Activated CD8-positive, alpha-beta T cell treated with anti-CD3 and anti-CD28 coated beads for 36 hours (primary cell): ENCODE measurements at places on chromosomes 5 and 9.

DNA sequence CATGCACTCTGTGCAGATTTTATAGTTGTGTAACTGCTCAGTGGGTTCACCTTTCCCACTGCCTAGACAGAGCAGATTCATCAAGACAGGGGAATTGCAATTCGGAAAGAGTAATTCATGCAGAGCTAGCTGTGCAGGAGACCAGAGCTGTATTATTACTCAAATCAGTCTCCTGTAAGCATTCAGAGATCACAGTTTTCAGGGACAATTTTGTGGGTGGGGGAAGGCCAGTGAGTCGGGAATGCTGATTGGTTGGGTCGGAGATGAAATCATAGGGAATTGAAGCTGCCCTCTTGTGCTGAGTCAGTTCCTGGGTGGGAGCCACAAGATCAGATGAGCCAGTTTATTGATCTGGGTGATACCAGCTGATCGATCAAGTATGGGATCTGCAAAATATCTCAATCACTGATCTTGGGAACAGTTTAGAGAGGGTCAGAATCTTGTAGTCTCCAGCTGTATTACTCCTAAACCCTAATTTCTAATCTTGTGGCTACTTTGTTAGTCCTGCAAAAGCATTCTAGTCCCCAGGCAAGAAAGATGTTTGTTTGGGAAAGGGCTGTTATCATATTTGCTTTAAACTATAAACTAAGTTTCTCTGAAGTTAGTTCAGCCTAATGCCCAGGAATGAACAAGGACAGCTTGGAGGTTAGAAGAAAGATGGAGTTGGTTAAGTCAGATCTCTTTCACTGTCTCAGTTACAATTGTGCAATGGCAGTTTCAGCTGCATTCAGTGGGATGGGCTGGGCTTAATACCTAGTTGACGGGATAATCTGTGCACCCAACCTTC lies 12.7 kb upstream of the SVEP1 start:
- H3K36me3 ChIP-seq = no peaks in the 10 kb centered on the region
- H3K4me1 ChIP-seq = no peaks in the 10 kb centered on the region
- H3K27me3 ChIP-seq = no peaks in the 10 kb centered on the region
- no peak for DNase-seq
- no peak overlapping the region for H3K4me3 ChIP-seq

DNA sequence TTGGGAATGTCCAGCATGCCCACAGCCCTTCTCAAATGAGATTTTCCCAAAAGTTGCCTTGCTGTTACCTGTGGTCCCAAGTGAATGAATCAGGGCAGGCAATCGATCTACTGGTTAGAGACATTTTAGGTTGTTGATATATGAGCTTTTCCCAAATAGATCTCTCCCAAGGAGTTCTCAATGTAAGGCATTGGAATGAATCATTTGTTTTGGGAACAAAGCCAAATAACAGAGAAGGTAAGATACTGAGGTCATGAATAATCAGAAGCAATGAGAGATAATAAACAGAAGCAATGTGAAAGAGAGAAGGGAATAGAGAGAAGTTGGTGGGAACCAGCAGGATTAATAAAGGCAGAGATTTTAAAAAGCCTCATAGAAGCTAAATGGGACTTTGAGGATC lies 93.6 kb upstream of the FER start:
- DNase-seq = no peak
- H3K36me3 ChIP-seq = no peaks in the 10 kb centered on the region
- H3K27ac ChIP-seq = no peak overlapping the region
- H3K4me1 ChIP-seq = no peaks in the 10 kb centered on the region
- peaks cover 11% of the 10 kb centered on the region for H3K27me3 ChIP-seq

- peaks cover 2% of the 10 kb centered on the region for H3K4me1 ChIP-seq
- H3K27me3 ChIP-seq = no peaks in the 10 kb centered on the region
- no peak overlapping the region for H3K27ac ChIP-seq
Measured at GRCh38 chr5:149740866-149741459, 10.9 kb downstream of the PPARGC1B start.

GRCh38 chr9:36426348-36426747 lies 26.3 kb upstream of the RNF38 start:
- H3K4me3 ChIP-seq = no peak overlapping the region
- no peak overlapping the region for H3K27ac ChIP-seq
- peaks cover 25% of the 10 kb centered on the region for H3K4me1 ChIP-seq
- DNase-seq = no peak
- peaks cover 12% of the 10 kb centered on the region for H3K36me3 ChIP-seq

GRCh38 chr9:126965541-126966428 lies 51.2 kb downstream of the RALGPS1 start:
- DNase-seq = peak; percentile 71
- peaks cover 2% of the 10 kb centered on the region for H3K4me1 ChIP-seq
- peaks cover 11% of the 10 kb centered on the region for H3K27me3 ChIP-seq
- no peak overlapping the region for H3K4me3 ChIP-seq
- H3K36me3 ChIP-seq = no peaks in the 10 kb centered on the region

GRCh38 chr5:174720612-174721529 lies 3.5 kb upstream of the MSX2 start:
- H3K36me3 ChIP-seq = no peaks in the 10 kb centered on the region
- no peak overlapping the region for H3K4me3 ChIP-seq
- H3K4me1 ChIP-seq = peaks cover 4% of the 10 kb centered on the region
- peaks cover 74% of the 10 kb centered on the region for H3K27me3 ChIP-seq

- DNase-seq = no peak
- H3K4me3 ChIP-seq = no peak overlapping the region
- no peak overlapping the region for H3K27ac ChIP-seq
- peaks cover 8% of the 10 kb centered on the region for H3K4me1 ChIP-seq
Measured at GRCh38 chr9:133602277-133602676, 6.9 kb downstream of the FAM163B start.

DNA sequence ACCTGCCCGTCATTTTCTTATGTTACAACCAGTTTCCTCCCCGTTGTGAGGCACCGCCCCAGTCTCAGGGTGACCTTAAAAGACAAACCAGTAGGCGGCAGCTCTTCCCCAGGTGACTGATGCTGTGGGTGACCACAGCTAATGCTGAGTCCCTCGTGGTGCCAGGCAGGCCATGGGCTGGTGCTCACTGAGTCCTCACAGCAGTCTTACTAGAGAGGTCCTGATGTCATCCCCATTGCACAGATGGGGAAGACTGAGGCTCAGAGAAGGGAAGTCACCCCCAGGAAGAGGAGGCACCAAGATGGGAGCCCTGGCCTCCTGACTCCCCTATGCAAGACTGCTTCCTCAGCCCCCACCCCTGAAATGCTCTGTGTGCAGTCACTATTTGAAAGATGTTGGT lies 978 bp downstream of the CFAP157 start:
- no peaks in the 10 kb centered on the region for H3K27me3 ChIP-seq
- H3K4me3 ChIP-seq = no peak overlapping the region
- peak; percentile 66 for DNase-seq
- peaks cover 21% of the 10 kb centered on the region for H3K4me1 ChIP-seq
- peaks cover 2% of the 10 kb centered on the region for H3K36me3 ChIP-seq

GRCh38 chr9:136331556-136332481 lies 4.5 kb downstream of the GPSM1 start:
- no peak overlapping the region for H3K4me3 ChIP-seq
- H3K36me3 ChIP-seq = no peaks in the 10 kb centered on the region
- H3K27me3 ChIP-seq = no peaks in the 10 kb centered on the region
- no peak for DNase-seq

- no peaks in the 10 kb centered on the region for H3K27me3 ChIP-seq
- peaks cover 39% of the 10 kb centered on the region for H3K4me1 ChIP-seq
- peaks cover 32% of the 10 kb centered on the region for H3K36me3 ChIP-seq
- DNase-seq = no peak
Measured at GRCh38 chr9:75017378-75017777, 10.7 kb downstream of the CARNMT1 start.

DNA sequence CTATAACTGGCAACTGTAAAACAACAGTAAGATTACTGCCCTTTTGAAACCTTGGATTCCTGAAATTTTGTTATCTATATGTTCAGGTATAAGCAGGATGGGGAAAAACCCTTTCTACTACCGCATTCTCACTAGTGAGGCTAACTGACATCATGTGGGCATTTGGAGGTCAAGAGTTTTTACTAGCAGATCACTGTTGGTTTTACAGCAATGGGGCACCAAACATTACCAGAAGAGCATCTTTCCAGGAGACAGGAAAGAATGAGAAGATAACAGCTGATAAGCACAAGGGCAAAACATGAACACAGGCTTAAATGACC lies 20.9 kb upstream of the TTC33 start:
- peaks cover 21% of the 10 kb centered on the region for H3K36me3 ChIP-seq
- H3K27me3 ChIP-seq = no peaks in the 10 kb centered on the region
- peak overlapping the region; percentile 70 for H3K27ac ChIP-seq
- peaks cover 24% of the 10 kb centered on the region for H3K4me1 ChIP-seq
- no peak overlapping the region for H3K4me3 ChIP-seq

GRCh38 chr5:33929925-33930690 lies 6.1 kb upstream of the RXFP3 start:
- no peak overlapping the region for H3K4me3 ChIP-seq
- no peak for DNase-seq
- peaks cover 4% of the 10 kb centered on the region for H3K27me3 ChIP-seq
- no peaks in the 10 kb centered on the region for H3K4me1 ChIP-seq
- H3K36me3 ChIP-seq = no peaks in the 10 kb centered on the region

- H3K4me3 ChIP-seq = peak overlapping the region; percentile 14
- H3K36me3 ChIP-seq = no peaks in the 10 kb centered on the region
- peaks cover 73% of the 10 kb centered on the region for H3K4me1 ChIP-seq
Measured at GRCh38 chr9:4938496-4938895, 46.6 kb upstream of the JAK2 start.

GRCh38 chr9:38309324-38310195 lies 82.9 kb upstream of the ALDH1B1 start:
- H3K36me3 ChIP-seq = no peaks in the 10 kb centered on the region
- no peak for DNase-seq
- no peak overlapping the region for H3K4me3 ChIP-seq

GRCh38 chr9:37336150-37336549 lies 86.3 kb upstream of the GRHPR start:
- H3K4me3 ChIP-seq = no peak overlapping the region
- DNase-seq = no peak
- H3K27ac ChIP-seq = no peak overlapping the region
- H3K4me1 ChIP-seq = no peaks in the 10 kb centered on the region

GRCh38 chr5:91219803-91220371 lies 163.2 kb downstream of the ARRDC3 start:
- H3K4me3 ChIP-seq = no peak overlapping the region
- H3K36me3 ChIP-seq = no peaks in the 10 kb centered on the region
- no peaks in the 10 kb centered on the region for H3K27me3 ChIP-seq
- no peak overlapping the region for H3K27ac ChIP-seq
- no peaks in the 10 kb centered on the region for H3K4me1 ChIP-seq

- peak overlapping the region; percentile 44 for H3K27ac ChIP-seq
- no peak for DNase-seq
- H3K4me3 ChIP-seq = no peak overlapping the region
- peaks cover 20% of the 10 kb centered on the region for H3K4me1 ChIP-seq
- H3K36me3 ChIP-seq = no peaks in the 10 kb centered on the region
Measured at GRCh38 chr9:72540348-72540873, 19.0 kb downstream of the TMC1 start.

- peaks cover 8% of the 10 kb centered on the region for H3K4me1 ChIP-seq
- no peaks in the 10 kb centered on the region for H3K27me3 ChIP-seq
- no peak overlapping the region for H3K27ac ChIP-seq
- H3K36me3 ChIP-seq = peaks cover 2% of the 10 kb centered on the region
- no peak overlapping the region for H3K4me3 ChIP-seq
Measured at GRCh38 chr9:133476036-133476931, 2.6 kb downstream of the SLC2A6 start.

GRCh38 chr9:128457207-128457606 lies 1.4 kb downstream of the ODF2 start:
- H3K36me3 ChIP-seq = peaks cover 30% of the 10 kb centered on the region
- DNase-seq = no peak
- peak overlapping the region; percentile 82 for H3K4me3 ChIP-seq
- no peaks in the 10 kb centered on the region for H3K27me3 ChIP-seq

- no peaks in the 10 kb centered on the region for H3K27me3 ChIP-seq
- H3K27ac ChIP-seq = no peak overlapping the region
- H3K4me3 ChIP-seq = no peak overlapping the region
- H3K4me1 ChIP-seq = peaks cover 8% of the 10 kb centered on the region
- DNase-seq = no peak
Measured at GRCh38 chr9:121633119-121633714, 18.2 kb upstream of the DAB2IP start.

- peaks cover 19% of the 10 kb centered on the region for H3K36me3 ChIP-seq
- no peak overlapping the region for H3K4me3 ChIP-seq
- no peak overlapping the region for H3K27ac ChIP-seq
Measured at GRCh38 chr5:10219068-10219467, 30.6 kb downstream of the ATPSCKMT start.

DNA sequence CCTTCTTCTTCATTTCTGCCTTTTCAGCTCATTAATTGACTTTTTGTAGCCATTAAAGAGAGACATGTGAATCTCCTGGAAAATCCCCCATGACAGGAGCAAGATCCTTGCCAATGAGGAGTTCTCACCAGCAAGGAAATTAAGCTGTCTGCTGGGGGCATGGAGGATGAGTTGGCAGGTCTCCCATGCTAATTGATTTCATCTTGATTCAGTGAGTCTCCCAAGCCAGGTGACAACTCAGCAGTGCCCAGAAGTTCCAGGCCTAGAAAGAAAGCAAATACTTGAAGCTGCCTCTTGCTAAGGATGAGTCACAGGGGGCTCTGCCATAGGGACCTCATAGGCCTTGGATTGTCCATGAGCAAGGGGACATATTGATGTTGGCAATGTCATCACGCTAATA lies 30.0 kb upstream of the ADRA1B start:
- DNase-seq = no peak
- no peak overlapping the region for H3K4me3 ChIP-seq
- H3K4me1 ChIP-seq = no peaks in the 10 kb centered on the region
- peaks cover 11% of the 10 kb centered on the region for H3K27me3 ChIP-seq
- H3K36me3 ChIP-seq = no peaks in the 10 kb centered on the region

- H3K36me3 ChIP-seq = no peaks in the 10 kb centered on the region
- no peak overlapping the region for H3K27ac ChIP-seq
- H3K4me1 ChIP-seq = no peaks in the 10 kb centered on the region
- no peak for DNase-seq
Measured at GRCh38 chr9:34514816-34515215, 8.0 kb downstream of the ENHO start.

DNA sequence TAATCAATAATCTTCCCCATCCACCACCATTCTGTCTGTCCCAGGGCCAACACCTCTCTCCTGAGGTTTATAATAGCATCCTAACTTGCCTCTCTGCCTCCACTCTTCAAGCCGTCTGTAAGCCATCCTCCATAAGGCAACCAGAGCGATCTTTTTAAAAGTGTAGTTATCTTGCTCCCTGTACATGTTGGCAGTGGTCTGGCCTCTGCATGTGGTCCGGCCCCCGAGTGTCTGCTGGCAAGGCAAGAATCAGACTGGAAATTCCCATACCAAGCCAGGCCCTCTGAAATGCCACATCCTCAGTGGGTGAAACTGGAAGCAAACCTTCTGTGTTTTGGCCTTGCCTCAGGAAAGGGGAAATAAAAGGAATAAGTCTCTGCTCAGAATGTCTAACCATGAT lies 17.0 kb downstream of the TTLL11 start:
- no peaks in the 10 kb centered on the region for H3K4me1 ChIP-seq
- no peaks in the 10 kb centered on the region for H3K27me3 ChIP-seq
- no peak for DNase-seq
- H3K27ac ChIP-seq = no peak overlapping the region
- peaks cover 13% of the 10 kb centered on the region for H3K36me3 ChIP-seq

GRCh38 chr5:75558221-75558620 lies 46.5 kb downstream of the POLK start:
- DNase-seq = no peak
- peaks cover 67% of the 10 kb centered on the region for H3K36me3 ChIP-seq
- H3K27me3 ChIP-seq = no peaks in the 10 kb centered on the region

- H3K4me1 ChIP-seq = peaks cover 27% of the 10 kb centered on the region
- peak overlapping the region; percentile 60 for H3K27ac ChIP-seq
- H3K36me3 ChIP-seq = peaks cover 5% of the 10 kb centered on the region
- no peaks in the 10 kb centered on the region for H3K27me3 ChIP-seq
- DNase-seq = peak; percentile 29
- H3K4me3 ChIP-seq = peak overlapping the region; percentile 3
Measured at GRCh38 chr5:56011835-56012234, 17.1 kb upstream of the IL6ST start.

GRCh38 chr5:141260458-141261237 lies 15.5 kb downstream of the PCDHB15 start:
- H3K4me3 ChIP-seq = no peak overlapping the region
- H3K36me3 ChIP-seq = peaks cover 39% of the 10 kb centered on the region
- H3K27me3 ChIP-seq = no peaks in the 10 kb centered on the region
- no peaks in the 10 kb centered on the region for H3K4me1 ChIP-seq
- no peak overlapping the region for H3K27ac ChIP-seq
